ENCODE measurements at places on chromosomes 2 and 18.
A peak's percentile ranks its signal among the peaks of the same experiment; 100 is the strongest.

GRCh38 chr18:26215247-26215970 is 10.8 kb upstream of the TAF4B start:
- peak; percentile 13 for DNase-seq

GRCh38 chr2:238916176-238916874 is 68.4 kb downstream of the TWIST2 start:
- no peak for DNase-seq

DNA sequence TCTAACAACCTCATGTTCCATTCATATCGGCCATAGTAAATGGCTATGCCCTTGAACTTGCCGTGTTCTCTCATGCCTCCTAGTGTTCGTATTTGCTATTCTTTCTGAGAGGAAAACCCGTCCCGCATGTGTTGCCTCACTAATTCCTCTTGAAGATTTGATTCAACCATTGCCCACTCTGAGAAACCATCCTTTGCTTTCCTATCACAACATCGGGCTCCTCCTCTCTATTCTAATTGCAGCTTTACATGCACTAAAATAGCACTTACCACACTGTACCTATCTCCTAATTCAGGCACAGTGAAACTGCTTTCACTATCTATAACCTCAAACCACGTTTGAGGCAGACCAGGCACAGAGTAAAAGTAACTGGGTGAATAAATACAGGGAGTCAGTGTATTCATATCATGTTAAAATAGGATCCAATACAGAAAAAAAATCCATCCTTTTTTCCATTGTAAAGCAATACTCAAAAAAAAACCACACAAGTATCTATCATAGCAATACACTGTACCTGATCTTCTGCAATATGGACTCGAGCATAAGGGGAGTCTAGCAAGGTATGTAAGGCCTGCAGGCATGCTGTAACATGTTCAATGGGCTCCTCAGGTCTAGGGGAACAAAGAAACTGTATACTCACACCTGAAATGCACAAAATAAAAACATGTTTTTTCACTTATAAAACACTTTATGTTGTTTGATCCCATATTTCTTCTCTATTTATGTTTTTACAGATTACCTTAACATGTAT is 39.0 kb upstream of the STRN start:
- no peak for DNase-seq

DNA sequence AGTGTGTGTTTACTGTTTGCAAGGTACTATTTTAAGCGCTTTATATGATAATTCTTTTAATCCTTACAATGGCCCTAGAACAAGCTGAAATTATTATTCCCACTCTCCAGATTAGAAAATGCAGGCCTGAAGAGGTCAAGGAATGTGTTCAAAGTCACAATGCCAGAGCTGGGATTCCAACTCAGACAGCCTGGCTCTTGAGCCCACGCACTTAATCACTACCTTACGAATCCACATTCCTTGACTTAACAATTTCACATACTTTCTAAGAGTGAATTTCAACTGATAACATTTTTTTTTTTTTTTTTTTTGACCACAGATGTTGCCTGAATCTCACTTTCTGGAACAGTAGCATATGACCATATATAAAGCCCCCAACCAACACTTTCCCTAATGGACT is 400.3 kb downstream of the NCKAP5 start:
- DNase-seq = no peak

- no peak for DNase-seq
These were observed 9.0 kb downstream of the RPS7 start for GRCh38 chr2:3584076-3584475.

GRCh38 chr2:113977060-113977659 is 87.3 kb downstream of the ACTR3 start:
- DNase-seq = no peak

- DNase-seq = no peak
These were observed 46.5 kb downstream of the KCNIP3 start for GRCh38 chr2:95343429-95344214.
